ENCODE measurements at places on chromosomes 1 and 21.

- H3K4me3 ChIP-seq: no peak overlapping the region
- H3K27me3 ChIP-seq: no peaks in the 10 kb centered on the region
- no peak for DNase-seq
- no peaks in the 10 kb centered on the region for H3K36me3 ChIP-seq
Observed at GRCh38 chr1:206955476-206956451, 9.5 kb upstream of the PIGR start.

DNA sequence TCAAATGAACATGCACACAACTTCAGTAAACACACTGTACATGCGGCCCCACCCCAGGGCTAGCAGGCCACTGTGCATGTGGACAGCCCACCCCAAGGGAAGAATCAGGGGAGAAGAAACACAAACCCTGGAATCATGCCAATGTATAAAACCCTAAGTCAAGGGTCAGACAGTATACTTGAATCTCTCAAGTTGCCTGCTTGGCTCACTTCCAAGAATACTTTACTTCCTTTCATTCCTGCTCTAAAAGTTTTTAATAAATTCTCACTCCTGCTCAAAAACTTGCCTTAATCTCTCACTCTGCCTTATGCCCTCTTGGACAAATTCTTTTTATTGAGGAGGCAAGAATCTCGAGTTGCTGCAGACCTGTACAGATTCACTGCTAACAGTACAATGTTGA, 231.2 kb upstream of the CACYBP start:
- peak overlapping the region; percentile 70 for H3K27ac ChIP-seq
- H3K36me3 ChIP-seq: peaks cover 31% of the 10 kb centered on the region
- no peak for DNase-seq
- no peak overlapping the region for H3K4me3 ChIP-seq

DNA sequence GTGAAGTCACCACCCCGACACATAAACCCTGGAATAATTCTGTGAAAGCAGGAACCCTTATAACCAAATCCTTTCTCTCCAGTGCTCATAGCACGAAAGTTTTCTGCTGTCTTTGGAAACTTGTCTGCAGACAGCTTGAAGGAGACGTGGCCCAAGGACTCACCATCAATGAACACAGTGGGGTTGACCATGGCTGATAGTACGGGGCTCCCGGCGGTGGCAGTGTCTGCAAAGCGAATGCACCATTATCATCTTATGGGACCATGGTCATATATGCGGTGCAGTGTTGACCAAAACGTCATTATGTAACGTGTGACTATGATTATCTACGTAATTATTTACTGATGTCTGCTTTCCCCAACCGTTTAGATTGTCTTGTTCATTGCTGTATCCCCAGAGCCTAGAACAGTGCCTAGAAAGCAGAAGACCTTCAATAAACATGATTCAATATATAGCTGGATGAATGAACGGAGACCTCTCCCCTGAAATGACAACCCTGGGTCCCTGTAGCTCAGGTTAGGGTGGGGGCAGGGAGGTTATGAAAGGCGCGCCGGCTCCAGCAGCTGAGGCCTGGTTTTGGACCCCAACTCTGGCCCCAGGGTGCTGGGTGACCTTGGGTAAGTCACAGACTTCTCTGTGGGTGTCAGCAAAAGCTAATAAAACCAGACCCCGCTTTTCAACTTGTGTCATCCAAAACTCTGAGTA, 128.4 kb upstream of the ZBTB40 start:
- H3K4me3 ChIP-seq: no peak overlapping the region
- H3K36me3 ChIP-seq: no peaks in the 10 kb centered on the region
- no peak overlapping the region for H3K27ac ChIP-seq
- H3K4me1 ChIP-seq: no peaks in the 10 kb centered on the region
- DNase-seq: no peak
- peaks cover 45% of the 10 kb centered on the region for H3K27me3 ChIP-seq

- H3K4me3 ChIP-seq: no peak overlapping the region
- no peaks in the 10 kb centered on the region for H3K36me3 ChIP-seq
Observed at GRCh38 chr1:6300342-6301048, 39.6 kb upstream of the GPR153 start.

- no peak for DNase-seq
- no peaks in the 10 kb centered on the region for H3K4me1 ChIP-seq
- peaks cover 2% of the 10 kb centered on the region for H3K36me3 ChIP-seq
- no peak overlapping the region for H3K4me3 ChIP-seq
- peaks cover 16% of the 10 kb centered on the region for H3K27me3 ChIP-seq
- no peak overlapping the region for H3K27ac ChIP-seq
Observed at GRCh38 chr1:14842361-14842760, 243.9 kb downstream of the KAZN start.

GRCh38 chr1:39094685-39095084, 68.5 kb downstream of the NDUFS5 start:
- no peak for DNase-seq
- H3K27me3 ChIP-seq: peaks cover 9% of the 10 kb centered on the region
- peaks cover 29% of the 10 kb centered on the region for H3K4me1 ChIP-seq

DNA sequence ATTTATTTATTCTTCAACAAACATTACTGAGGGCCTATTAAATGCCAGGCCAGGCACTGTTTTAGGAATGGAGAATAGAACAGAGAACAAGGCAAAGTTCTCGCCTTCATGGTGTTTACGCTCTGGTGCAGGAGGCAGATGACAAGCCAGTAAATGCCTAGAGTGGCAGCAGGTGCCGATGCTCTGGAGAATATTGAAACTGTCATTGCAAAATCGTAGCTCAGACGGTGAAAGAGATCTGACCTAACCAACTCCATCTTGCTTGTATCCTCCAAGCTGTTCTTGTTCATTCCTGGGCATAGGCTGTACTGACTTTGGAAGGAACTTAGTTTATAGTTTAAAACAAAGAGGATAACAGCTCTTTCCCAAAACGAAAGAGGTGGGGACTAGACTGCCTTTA, 13.5 kb upstream of the ENO1 start:
- H3K4me1 ChIP-seq: peaks cover 10% of the 10 kb centered on the region
- H3K27ac ChIP-seq: no peak overlapping the region
- DNase-seq: no peak
- no peak overlapping the region for H3K4me3 ChIP-seq
- H3K36me3 ChIP-seq: no peaks in the 10 kb centered on the region
- peaks cover 6% of the 10 kb centered on the region for H3K27me3 ChIP-seq

DNA sequence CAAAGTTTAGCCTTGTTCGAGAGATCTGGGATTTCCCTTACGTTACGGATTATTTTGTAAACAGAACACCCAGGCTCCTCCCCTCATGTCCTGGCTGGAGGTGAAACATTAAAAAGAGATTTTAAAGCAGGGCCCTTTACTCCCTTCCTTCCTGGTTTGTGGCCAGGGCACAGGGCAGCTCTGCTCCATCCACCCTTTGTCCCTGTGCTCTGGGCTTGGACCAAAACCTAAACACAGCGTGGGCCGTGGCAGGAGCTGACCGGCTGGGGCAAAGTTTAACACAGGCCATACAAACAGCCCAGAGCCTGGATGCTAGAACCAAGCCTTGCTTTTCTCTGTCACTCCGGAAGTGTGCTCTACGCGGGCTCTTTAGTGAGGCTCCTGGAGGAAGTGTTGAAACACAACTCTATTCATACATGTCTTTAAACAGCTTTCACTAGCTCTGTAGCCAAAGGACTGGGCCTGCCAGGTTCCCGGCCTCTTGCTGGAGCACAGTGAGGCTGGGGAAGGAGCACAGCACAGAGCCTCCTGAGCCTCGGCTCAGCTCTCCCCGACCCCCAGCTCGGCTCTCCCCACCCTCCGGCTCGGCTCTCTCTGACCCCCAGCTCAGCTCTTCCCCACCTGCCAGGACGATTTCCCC, 84.7 kb downstream of the PDE9A start:
- peak overlapping the region; percentile 77 for H3K4me3 ChIP-seq
- no peak for DNase-seq
- peaks cover 9% of the 10 kb centered on the region for H3K4me1 ChIP-seq
- peaks cover 6% of the 10 kb centered on the region for H3K27me3 ChIP-seq
- peak overlapping the region; percentile 97 for H3K27ac ChIP-seq

- no peak for DNase-seq
- H3K4me1 ChIP-seq: no peaks in the 10 kb centered on the region
- peaks cover 8% of the 10 kb centered on the region for H3K36me3 ChIP-seq
- H3K27ac ChIP-seq: no peak overlapping the region
- H3K4me3 ChIP-seq: no peak overlapping the region
Observed at GRCh38 chr1:45456531-45456930, 34.4 kb downstream of the TESK2 start.

DNA sequence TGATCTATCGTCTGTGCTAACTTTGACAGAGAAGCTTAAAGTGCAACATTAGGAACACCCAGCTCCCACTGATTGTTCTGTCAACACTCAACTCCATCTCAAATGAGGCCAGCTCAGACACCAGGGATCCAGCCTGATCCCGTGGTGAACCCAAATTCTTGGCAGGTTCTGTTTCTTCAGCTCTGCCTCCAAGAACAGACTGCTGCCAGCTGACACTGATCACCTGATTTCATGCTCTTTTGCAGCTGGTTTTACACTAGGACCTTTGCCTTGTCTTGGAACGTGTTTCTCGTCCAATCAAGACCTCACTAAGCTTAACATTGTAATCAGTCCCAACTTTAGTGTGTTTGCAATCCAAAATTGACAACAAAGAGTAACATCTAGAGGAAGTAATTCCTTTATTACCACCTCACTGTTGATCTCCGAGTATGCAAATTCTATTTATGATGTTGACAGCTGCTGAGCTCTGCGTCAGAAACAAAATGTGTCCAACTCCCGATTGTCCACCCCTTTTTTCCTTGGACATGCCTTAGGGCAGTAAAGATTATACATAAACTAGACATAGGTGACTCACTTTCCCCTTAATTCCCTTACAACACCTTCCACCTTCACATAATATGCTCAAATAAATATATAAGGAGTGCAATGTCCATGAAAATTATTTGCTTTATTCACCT, 1.6 kb upstream of the HYI start:
- peaks cover 13% of the 10 kb centered on the region for H3K4me1 ChIP-seq
- no peak for DNase-seq
- no peak overlapping the region for H3K27ac ChIP-seq
- peaks cover 26% of the 10 kb centered on the region for H3K36me3 ChIP-seq
- peaks cover 53% of the 10 kb centered on the region for H3K27me3 ChIP-seq

GRCh38 chr1:233605205-233605604, 8.7 kb upstream of the KCNK1 start:
- no peak for DNase-seq
- H3K4me3 ChIP-seq: no peak overlapping the region
- H3K36me3 ChIP-seq: no peaks in the 10 kb centered on the region
- H3K27ac ChIP-seq: no peak overlapping the region

DNA sequence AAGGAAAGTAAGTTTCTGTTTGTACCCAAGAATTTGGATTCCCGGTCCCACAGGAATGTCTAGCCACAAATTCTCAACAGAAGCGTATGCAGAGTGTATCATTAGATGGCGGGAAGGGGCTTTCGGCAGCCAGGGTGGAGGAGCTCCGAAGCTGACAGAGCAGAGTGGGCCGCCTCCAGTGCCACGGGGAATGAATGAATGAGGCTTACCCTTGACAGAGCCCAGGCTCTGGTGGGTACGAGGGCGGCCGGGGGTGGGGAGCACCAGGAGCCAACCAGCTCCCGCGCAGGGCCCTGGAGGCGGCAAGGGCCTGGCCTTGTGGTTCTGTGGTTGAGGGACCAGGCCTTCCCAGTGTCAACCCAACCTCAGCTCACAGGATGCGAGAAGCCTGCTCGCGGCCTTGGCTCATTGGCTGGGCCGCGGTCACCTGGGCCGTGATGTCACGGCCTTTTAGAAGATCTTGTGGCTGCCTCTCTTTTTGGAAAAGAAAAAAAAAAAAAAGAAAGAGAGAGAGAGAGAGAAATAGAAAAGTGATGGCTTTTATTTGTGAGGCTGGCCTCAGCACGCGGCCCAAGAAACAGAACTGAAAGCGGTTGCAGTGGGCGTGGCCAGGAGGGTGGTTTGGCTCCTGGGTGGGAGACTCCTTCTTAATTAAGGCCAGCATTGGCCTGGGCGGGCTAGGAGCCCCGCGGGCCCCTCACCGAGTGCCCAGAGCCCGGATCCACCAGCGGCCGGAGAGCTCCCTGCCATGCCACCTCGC, 34.9 kb upstream of the RUNX3 start:
- H3K27ac ChIP-seq: peak overlapping the region; percentile 95
- peaks cover 46% of the 10 kb centered on the region for H3K36me3 ChIP-seq
- DNase-seq: peak; percentile 89
- peaks cover 42% of the 10 kb centered on the region for H3K4me1 ChIP-seq

- H3K4me1 ChIP-seq: peaks cover 6% of the 10 kb centered on the region
- no peak overlapping the region for H3K27ac ChIP-seq
Observed at GRCh38 chr1:43315963-43316737, 15.4 kb downstream of the TIE1 start.
